ENCODE measurements at places on chromosomes 12 and 14.
A peak's percentile ranks its signal among the peaks of the same experiment; 100 is the strongest.

GRCh38 chr12:14113031-14113430, 131.6 kb upstream of the GRIN2B start:
- DNase-seq, result no peak

GRCh38 chr12:96258104-96258961, 64.2 kb downstream of the ELK3 start:
- no peak for DNase-seq

DNA sequence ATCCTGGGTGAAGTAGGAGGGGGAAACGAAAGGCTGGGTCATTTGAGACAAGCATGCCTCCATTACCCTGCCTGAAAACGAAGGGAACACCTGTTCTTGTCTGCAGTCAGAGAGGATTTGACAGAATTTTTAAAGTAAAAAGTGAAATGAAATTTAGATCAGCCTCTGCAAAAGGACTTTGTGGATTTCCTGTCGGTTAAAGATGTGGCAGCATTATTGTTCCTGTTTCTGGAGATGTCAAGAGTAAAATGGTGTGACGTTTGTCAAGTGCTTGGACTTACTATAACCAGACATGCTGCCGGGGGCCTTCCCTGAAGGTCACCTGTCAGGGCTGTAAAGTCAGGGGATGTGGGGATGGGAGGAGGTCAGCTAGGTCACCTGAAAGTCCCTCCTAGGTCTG, 32.0 kb downstream of the NRXN3 start:
- DNase-seq, result no peak

- no peak for DNase-seq
Measured at GRCh38 chr14:102848830-102849525, 71.7 kb downstream of the TRAF3 start.

- DNase-seq, result no peak
Measured at GRCh38 chr14:38528582-38528981, 272.7 kb upstream of the CLEC14A start.

GRCh38 chr12:76942267-76942666, 63.4 kb upstream of the CSRP2 start:
- DNase-seq, result no peak

GRCh38 chr12:44749566-44749965, 126.5 kb downstream of the NELL2 start:
- no peak for DNase-seq

DNA sequence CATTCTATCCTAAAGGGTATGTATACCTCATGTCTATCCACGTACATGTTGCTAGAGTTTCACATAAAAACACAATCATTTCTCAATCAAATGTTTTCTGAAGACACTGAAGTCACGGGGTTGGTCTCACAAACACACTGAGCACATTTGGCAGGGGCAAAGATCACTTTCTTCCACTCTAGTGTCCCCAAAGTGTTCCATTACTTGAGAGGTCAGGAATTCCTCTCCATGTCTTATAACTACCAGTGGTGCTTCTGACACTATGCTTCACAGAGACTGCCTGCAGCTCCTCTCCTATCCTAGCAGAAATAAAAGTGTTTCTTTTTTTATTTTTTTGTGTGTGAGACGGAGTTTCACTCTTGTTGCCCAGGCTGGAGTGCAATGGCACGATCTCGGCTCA, 19.1 kb downstream of the ZFYVE1 start:
- DNase-seq, result no peak

- no peak for DNase-seq
Measured at GRCh38 chr12:94638521-94638920, 11.8 kb downstream of the TMCC3 start.

DNA sequence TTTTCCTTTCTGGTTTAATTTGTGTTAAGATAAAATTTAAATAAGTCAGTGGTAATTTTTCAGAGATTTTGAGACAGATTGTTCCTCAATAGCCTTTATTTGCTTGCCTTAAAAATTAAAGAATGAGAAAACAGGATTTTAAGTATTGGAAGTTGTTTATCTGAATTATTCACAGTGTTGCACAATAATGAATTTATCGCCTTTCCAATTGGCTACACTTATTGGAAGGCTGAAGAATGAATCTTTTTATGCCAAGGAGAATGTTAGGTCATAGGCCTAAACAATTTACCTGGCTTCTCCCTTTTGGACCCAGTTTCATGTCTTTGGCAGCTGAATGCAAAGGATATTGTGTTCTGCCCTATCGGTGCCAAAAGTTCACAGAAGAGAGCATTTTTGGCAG, 250.2 kb downstream of the NPAS3 start:
- DNase-seq, result no peak

DNA sequence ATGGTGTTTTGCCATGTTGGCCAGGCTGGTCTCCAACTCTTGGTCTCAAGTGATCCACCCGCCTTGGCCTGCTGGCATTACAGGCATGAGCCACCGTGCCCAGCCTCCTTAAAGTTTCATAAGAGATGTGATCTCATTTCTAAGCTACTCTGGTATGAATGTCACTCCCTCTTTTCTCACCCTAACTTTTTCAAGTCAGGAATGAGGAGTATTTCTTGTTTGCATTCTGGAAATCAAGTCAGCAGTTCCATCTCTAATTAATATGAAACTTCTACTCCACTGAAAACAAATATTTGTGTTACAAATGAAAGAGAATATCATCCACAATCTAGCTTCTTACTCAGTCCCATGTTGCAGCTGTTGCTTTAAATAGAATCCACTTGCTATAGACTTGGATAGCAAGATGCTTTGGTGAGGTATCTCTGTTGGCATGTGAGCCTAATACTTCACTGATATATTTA, 61.3 kb downstream of the ARF6 start:
- peak; percentile 35 for DNase-seq

DNA sequence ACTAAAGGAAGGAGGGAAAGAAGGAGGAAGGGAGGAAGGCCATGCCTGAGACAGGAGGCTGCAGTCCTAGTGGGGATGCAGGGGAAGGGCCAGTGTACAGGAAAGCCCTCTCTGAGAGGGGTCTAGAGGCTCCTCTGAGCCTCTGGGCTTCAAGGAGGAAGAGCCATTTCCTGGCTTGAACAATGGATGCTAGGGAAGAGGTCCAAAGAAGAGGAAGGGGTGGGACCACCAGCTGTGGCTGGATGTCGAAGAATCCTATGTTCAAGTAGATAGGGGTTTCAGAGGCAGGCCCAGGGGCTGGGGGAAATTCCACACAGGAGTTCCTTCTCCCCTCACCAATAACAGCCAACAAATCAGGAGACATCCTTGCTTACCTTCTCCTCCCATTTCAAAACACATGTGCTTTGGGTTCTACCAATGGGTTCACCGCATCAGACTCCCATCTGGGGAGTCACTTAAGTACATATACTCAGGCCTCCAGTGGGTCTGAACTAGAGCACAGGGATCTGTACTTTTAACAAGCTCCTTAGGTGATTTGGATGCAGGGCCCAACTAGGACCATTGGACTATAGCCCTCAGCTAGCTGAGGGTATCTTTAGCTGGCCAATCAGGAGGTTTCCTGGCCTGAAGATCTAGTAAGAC, 32.4 kb downstream of the PRPF40B start:
- DNase-seq, result no peak

DNA sequence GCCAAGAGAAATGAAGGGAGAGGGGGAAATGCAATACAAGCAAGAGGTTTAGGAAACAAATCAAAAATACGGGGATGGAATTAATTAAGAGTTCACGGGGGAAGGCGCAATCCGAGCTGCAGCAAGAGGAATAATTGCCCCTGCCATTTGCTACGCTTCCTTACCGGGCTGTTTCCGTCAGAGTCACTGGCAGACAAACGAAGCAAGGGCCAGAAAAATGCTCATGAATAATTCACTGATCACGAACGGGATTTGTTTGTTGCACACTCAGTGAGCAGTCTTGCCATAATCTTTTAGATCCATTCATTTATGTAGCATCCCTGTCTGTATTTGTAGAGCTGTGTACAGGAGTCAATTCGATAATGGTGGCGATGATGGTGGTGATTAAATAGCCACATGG, 39.0 kb downstream of the PLXNC1 start:
- DNase-seq, result no peak

DNA sequence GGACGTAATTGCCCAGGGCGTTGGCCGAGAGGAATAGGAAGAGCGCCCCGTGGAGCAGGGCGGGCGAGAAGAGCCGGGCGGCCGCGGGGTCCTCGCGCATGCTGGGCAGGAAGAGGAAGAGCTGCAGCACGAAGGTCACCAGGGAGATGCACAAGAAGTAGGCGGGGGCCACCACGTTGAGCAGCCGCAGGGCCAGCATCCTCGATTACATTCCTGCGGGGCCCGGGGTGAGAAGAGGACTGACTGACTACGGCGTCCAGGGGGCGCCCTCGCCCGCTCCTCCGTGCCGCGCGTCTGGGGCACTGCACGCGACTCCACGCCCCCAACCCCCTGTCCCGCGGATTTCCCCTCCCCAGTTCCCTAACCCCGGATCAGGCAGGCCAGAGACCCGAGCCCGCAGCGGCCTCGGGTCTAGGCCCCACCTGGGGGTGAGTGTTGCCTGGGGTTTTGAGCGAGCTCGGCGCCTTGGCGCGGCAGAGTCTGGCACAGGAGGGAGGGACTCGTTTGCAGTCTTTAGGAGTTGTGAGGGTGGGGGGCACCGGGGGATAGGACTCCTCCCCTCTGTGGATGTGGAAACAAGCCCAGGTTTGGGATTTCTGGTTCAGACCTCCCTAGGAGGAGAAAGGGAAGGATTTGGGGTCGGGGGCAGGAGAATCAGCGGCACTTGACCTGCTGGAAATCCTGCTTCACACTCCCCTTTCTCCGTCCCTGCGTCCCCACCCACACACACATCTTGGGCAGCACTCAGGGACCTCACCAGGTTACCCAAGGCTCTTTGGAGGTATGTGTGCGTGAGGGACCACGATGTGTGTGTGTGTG, 1.8 kb downstream of the ZDHHC22 start:
- no peak for DNase-seq

DNA sequence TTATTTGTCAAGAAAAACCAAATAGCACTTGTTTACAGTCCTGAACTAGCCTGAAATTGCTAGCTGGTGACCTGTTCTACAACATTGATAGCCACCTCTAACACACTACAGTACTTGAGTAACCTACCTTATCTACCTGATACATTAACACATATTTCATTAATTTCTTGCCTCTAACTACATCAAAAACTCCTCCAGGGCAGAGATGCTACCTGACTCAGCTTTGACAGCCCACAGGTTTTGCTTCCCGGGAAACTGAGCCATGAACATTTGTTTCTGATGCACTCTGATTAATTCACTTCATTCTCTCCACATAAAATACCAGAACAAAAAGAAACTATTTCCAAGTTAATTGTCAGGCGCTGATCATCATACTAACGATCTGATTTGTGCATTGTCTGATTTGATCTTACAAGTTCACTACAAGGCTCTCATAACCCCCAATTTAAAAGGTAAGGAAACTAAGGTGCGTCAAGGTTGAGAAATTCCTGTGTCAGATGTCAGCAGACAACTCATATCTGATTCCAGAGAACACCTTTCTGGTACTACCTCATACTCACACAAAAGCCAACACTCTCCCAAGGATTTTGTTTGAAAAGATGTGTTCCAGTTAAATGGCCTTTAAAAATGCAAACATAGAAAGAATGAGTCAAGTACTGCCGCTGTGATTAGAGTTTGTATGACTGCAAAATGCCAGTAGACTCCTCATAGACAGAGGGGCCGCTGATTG, 768.7 kb downstream of the BCL11B start:
- no peak for DNase-seq

DNA sequence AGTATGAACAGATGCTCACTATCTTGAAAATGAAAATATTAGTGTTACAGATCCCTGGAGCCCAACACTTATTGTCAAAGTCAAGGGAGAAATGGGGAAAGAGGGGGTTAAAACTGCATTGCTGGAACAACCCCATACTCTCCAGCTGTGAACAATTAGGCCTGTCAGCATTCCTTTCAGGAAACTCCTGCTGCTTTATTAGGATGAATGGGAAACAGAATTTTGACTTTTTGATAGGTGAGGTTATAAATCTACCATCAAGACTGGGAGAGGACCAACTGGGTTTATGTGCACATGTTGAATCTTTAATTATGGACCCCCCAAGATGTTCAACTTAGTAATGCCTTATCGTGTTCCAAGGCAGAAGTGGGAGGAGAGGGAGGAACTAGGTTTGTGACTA, 85.0 kb downstream of the TMTC1 start:
- DNase-seq, result no peak

- peak; percentile 99 for DNase-seq
Measured at GRCh38 chr14:68191567-68192321, 372.2 kb downstream of the RAD51B start.

- DNase-seq, result no peak
Measured at GRCh38 chr12:14999695-15000365, 27.0 kb downstream of the PDE6H start.

DNA sequence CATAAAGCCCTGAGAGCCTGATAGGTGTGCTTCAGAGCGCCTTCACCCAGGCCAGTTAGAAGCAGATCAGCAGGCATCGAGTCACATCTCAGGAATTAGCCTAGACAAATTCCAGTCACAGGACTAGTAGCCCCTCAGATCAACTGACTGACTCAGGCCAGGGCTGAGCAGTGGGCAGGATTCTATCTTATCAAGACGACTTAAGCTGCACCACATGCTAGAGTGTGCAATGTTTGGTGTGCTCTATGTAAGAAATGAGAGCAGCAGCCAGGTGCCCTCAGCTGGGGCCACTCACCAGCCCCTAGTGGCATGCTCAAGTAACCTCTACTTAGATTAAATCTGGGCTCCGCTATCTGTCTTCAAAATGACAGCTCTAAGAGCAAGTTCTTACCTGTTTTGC, 19.7 kb upstream of the NGB start:
- DNase-seq, result no peak

DNA sequence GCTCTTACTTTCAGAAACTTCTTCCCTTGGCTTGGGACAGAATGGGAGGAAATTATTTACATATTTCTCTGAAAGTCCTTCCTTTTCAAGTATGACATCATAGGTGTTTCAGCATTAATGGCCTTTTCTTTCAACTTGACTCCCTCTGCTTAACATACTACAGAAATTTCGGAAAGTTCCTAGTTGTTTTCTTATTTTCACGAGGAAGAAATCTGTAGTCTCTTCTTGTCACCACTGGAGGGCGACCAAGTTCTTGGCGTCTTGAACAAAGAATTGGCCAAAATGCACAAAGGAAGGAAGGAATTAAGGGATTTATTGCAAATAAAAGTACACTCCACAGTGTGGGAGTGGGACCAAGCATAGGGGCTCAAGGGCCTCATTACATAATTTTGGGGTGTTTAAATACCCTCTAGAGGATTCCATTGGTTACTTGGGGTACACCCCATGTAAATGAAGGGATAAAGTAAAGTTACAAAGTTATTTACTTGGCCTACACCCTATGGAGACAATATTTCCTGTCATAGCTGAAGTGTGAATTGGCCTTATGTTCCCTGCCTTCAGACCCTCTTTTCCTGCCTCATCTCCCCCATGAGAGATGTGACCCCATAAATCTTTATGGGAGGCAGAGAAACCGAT, 70.4 kb downstream of the RPL10L start:
- peak; percentile 19 for DNase-seq

- no peak for DNase-seq
Measured at GRCh38 chr12:115322275-115322674, 638.3 kb upstream of the TBX3 start.

- no peak for DNase-seq
Measured at GRCh38 chr12:66119229-66119869, 11.2 kb downstream of the LLPH start.

- no peak for DNase-seq
Measured at GRCh38 chr14:99157246-99157645, 114.8 kb downstream of the BCL11B start.

GRCh38 chr12:91889059-91889458, 256.6 kb downstream of the BTG1 start:
- DNase-seq, result peak; percentile 4

GRCh38 chr12:19846574-19846973, 407.3 kb downstream of the AEBP2 start:
- DNase-seq, result peak; percentile 70

- no peak for DNase-seq
Measured at GRCh38 chr14:97106166-97106565, 309.0 kb downstream of the VRK1 start.

- no peak for DNase-seq
Measured at GRCh38 chr14:20791187-20791586, 10.1 kb downstream of the RNASE6 start.

All from kidney glomerular epithelial cell (primary cell).